ENCODE measurements at places on chromosomes 2 and 18. TPM values are rescaled to one million over a fixed set of nuclear protein-coding genes. Genes with fewer than 3 reads are reported as not detected.

DNA sequence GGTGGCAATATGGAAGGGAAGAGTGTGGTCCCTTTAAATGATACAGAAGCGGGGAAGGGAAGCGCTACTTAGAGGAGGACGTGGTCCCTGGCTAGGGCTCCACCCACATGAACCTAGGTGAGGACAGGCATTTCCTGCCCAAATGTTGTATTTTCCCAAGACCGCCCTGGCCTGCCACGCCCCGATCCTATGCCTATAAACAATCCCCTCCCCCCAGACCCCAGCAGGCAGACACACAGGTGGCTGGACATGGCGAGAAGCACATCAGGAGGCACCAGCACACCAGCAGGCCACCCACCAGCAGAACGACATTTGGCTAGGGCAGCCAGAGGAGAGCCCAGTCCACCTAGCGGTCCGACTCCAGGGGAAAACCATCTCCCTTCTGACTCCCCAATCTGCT, 47.2 kb downstream of the METTL8 start:
- no peak for DNase-seq

DNA sequence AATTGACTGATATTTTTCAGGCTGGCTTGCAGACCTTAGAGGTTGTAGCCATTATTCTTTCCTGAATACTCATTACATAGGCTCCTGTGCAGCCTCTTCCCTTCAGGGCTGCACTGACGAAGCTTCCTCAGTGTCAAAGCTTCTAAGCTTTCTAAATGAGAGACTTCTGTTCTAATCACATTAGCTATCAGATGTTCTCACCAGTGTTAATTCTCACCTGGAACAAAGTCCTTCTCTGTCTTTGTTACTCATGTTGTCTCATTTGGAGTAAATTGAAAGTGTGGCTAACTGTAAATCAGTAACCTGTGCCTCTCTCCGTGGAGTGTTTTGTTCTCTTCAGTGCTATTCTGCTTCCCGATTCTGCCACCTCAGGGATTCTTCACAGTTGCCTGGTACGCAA, 76.9 kb downstream of the MC4R start:
- no peak for DNase-seq

DNA sequence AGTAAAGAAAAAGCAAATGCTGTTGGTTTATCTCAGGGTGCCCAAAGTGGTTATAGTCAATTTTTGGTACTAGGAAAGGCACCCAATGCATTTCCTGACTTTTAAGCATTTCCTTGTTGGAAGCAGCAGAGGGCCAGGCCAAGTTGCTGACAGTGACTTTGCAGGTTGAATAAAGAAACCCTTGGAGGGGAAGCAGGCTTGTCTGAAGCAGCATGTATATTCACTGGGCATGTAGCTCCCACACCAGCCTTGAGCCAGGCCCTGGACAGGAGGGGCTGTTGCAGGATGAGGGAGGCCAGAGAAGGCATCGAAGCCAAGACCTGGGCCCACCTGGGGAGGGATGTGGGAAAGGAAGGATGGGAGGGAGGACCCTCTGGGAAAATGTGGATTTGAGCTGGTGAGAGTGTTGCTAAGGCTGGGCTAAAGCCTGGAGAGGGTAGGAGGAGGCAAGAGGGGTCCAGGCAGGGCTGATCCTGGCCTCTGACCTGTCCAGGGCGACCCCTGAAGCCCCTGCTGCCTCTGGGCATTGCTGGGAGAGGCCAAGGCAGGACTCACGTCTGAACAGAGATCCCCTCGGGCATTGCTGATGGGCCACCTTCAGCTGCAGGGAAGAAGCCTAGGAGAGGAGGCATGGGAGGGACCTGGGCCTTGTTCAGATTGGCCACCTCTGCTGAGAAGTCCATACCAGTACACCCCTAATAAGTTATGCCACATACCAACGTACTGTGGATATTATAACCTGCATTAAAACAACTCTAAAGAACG, 79.6 kb downstream of the STPG4 start:
- no peak for DNase-seq

GRCh38 chr2:85750587-85751575, 2.9 kb upstream of the ATOH8 start:
- DNase-seq: peak; percentile 68

DNA sequence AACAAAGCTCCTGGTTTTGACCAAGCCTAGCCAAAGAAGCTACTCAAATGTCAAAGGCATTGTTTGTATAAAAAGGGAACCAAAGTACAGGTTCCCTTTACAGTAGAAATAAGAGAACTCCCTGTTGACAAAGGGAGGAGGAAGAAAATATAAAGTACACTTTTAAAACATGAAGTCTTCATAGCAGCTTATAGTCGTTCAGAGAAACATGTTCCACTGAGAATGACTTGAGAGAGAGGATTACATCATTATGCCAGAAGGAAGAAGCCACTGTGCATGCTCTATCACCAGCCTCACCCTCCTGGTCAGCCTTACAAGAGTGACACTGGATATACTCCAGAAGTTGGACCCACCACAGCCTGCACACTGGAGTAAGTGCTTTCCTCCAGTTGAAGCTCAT, 2.5 kb upstream of the DHRS9 start:
- no peak for DNase-seq

DNA sequence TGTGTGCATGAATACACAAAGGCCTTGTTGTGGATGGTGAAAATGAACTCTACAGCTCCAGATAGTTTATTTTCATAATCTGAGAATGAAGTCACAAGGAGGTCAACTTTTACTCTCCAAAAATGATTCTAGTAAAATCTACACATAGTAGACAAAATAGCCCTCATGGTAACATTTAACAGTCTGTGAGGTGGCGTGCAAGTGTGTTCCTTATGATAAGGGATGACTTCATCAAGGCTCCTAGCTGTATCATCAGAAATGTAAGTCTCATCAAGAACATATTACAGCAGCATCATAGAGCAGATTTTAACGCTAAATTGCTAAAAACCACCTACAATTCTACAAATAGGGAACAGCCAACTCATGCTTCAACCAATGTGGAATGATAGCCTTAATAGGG, 72.3 kb upstream of the RIOK3 start:
- DNase-seq: no peak

DNA sequence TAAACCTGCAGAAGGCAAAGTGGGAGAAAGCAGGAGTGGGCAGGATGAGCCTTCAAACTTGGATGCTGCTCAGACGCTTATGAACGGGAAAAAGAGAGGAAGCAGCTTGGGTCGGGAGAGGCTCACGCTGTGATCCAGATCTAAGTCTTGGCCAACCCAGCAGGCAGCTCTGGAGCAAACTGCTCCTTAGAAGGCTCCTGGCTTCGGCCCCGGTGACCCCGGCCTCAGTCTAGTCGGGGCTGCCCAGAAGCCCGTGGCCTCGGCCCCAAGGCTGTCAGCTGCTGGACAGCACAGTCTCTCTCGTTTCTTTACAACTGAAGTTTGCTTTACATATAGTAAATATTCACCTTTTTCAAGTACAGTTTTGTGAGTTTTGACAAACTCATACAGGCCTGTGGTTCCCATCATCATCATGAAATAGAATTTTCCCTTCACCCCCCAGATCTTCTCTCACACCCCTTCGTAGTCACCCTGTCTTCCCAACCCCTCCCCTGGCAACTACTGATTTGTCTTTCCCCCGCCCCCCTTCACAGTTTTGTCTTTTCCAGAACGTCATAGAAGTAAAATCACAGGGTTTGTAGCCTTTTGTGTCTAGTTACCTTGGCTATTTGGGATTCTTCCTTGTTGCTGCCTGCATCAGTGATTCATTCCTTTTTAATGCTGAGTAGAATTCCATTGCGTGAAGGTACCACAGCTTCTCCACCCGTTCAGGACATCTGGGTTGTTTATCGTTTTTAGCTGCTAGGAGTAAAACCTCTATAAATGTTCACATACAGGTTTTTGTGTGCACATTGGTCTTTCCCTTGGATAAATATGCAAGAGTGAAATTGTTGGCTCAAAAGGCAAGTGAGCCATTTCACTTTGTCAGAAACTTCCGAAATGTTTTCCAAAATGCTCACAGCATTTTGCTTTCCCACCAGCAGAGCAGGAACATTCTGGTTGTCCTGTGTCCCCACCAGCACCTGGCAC, 35.1 kb downstream of the MYO7B start:
- DNase-seq: no peak

GRCh38 chr2:178111743-178112142, 494 bp upstream of the RBM45 start:
- no peak for DNase-seq

SCYGR2 gene
- not detected for total RNA-seq

APOB gene
- 0.40 TPM for total RNA-seq

Data from dorsolateral prefrontal cortex (tissue), 122 donors.